ENCODE measurements at places on chromosomes 4 and X. TPM values are rescaled to one million over a fixed set of nuclear protein-coding genes. Genes with fewer than 3 reads are reported as not detected.

DNA sequence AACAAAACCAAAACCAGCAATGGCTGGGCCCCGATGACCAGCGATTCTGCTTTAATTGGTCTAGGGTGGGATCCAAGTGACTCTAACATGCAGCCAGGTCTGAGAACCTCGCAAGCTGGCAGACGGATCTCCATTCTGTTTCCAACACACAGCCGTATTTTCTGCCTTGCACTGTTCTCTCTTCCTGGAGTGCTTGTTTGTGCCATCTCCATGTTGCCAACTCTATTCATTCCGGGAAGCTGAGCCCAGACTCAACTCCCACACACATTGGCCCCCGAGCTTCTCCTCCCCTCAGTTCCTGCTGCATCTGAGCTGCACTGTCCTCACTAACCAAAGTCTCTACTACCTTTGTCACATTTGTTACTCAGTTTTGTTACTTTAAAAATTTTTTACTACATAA lies 35.6 kb downstream of the GEMIN8 start:
- no peak for DNase-seq

The RHOXF2B gene
- polyA plus RNA-seq: not detected

The ZDHHC15 gene
- polyA plus RNA-seq: 6.3 TPM

GRCh38 chr4:171433674-171434073 lies 379.5 kb upstream of the GALNTL6 start:
- DNase-seq: no peak

DNA sequence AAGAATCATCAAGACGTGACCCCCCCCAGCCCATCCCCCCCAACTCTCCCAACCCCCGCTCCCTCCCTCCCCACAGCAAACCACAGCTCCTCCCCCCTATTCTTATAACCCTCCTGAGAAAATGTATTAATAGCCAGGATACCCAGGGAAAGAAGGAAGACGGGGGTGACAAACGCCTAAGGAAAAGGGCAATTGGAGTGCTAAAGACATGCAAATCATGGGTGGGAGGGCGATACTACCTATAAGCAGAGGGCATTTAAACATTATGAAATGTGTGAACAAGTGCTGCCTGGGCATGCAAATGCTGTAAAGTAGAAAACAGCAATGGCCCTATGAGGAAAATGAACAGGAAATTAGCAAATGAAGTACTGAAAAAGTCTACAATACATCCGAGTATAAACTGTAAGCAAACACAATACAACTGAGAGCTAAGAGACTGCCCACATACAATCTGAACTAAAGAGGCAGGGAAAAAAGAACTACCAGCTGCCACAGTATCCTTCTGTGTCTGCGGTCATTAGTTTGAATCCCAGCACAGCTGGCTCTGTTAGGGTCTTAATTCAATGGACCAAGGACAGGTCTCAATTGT lies 2.4 kb downstream of the CXXC4 start:
- DNase-seq: no peak

DNA sequence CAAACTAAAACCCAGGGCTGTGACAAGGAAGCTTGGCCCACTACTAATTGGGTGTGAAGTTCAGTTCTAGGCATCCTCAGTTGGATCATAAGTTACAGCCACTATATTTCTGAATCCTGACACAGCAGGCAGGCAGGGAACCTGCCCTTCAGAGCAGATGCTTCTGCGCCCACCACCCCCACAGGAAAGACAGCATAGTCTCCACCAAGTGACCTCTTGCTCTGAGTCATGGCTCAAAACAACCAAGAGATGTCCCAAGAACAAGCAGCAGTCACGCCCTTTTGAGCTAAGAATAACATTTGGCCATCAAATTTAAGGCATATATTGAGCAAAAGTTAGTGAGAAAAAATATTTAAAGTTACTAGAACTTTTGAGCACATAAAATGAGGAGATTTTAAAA lies 170.7 kb upstream of the SMARCAD1 start:
- no peak for DNase-seq

- DNase-seq: no peak
Measured at GRCh38 chr4:183838987-183839712, 66.0 kb upstream of the STOX2 start.

GRCh38 chr4:175934506-175934905 lies 122.4 kb upstream of the GPM6A start:
- no peak for DNase-seq

- DNase-seq: no peak
Measured at GRCh38 chr4:120232050-120232449, 165.4 kb upstream of the MAD2L1 start.

The PPARGC1A gene
- 28.8 TPM for polyA plus RNA-seq

The CSAG3 gene
- polyA plus RNA-seq: not detected

The GSX2 gene
- polyA plus RNA-seq: not detected

- DNase-seq: no peak
Measured at GRCh38 chr4:88526221-88526815, 2.7 kb upstream of the PYURF start.

DNA sequence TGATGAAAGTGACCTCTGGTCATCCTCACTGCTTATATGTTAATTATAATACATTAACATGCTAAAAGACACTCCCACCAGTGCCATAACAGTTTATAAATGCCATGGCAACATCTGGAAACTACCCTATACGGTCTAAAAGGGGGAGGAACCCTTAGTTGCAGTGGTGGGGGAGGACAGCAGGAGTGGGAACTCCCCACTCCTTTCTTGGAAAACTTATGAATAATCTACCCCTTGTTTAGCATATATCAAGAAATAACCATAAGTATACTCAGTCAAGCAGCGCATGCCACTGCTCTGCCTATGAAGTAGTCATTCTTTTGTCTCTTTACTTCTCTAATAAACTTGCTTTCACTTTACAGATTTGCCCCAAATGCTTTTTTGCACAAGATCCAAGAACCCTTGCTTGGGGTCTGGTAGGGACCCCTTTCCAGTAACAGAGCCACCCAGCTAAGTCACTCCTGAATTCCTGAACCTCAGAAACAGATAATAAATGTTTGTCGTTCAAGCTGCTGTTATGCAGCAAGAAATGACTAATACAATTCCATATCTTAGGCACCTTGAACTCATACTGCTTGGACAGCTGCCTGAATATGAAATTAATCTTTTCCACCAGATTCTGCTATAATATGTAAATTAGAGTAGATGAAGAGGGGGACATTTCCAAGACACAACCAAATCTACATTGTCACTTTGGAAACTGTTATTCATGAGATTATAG lies 14.4 kb upstream of the REPS2 start:
- DNase-seq: no peak

GRCh38 chr4:89868999-89869589 lies 25.6 kb upstream of the MMRN1 start:
- no peak for DNase-seq

DNA sequence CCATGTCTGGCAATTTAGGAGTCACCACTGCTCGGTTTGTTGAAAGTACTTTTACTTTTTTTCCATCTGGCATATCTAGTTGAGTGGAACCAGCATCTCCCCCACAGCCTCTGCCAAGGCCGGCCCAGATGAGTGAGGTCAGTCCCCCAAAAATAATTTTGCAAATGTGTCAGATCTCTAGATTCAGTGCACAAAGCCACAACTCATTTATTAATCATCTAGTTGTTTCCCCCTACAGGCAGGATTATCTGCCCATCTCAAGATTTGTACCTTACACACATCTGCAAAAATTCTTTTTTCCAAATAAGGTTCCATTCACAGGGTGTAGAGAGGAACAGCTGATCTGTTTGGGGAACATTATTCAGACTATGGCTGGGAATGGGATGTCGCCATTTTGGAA lies 174.0 kb upstream of the MXRA5 start:
- DNase-seq: no peak

DNA sequence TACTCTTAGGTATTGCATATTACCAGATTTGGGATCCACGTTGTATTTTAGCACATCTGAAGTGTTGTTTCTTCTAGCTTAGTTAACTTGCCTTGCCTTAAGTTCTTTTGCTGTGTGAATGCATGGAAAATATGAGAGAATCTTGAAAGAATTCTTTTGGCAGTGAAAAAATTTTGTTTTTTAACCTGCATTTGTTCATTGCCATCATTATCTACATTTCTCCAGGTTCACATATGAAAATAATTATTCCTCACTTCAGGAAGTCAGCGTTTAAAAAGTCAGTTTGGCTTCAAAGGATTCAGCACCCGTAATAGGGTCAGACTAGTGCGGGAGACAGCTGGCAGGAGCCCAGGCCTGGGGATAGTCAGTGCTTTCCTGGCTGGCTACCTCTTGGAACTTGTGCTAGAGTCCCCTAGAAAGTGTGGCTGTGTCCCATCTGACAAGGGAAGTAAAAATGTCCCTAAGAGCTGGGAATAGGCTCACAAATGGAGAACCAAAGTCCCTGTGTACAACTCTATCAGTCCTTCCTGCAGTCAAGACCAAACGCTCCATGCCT lies 251.9 kb upstream of the KLF3 start:
- no peak for DNase-seq

- no peak for DNase-seq
Measured at GRCh38 chr4:133268205-133268604, 119.1 kb downstream of the PCDH10 start.

The IRAK1 gene
- polyA plus RNA-seq: 47.8 TPM

The MPC1L gene
- polyA plus RNA-seq: not detected

DNA sequence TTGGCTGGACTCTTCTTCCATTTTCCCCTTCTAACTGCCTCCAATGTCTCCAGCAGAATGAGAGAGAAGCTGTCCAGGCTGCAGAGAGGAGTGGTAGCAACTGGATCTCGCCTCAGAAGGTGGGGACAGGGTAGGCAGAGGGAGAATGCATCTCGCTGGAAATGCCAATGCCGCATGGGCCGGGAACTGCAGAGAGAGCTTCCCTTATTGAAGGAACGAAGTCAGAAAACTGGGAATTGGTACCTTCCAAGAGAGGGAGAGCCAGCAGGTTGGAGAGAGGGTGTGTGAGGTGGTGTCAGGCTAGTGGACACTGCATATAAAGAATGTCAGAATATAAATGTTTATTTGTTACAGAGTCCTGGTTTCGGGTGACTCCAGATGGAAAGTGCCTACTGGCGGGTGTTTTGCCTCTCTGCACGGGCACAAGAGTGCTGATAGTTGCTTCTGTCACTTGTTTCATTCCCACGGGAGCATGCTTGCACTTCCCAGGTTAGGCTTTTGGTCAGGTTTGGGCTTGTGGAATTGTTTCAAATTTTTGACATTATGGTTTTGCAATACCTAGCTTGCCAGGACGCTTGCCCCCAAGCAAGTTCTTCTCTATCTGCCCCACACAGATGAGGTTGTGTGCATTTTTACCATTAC lies 156.8 kb upstream of the STS start:
- no peak for DNase-seq

The C4orf36 gene
- polyA plus RNA-seq: 2.6 TPM

DNA sequence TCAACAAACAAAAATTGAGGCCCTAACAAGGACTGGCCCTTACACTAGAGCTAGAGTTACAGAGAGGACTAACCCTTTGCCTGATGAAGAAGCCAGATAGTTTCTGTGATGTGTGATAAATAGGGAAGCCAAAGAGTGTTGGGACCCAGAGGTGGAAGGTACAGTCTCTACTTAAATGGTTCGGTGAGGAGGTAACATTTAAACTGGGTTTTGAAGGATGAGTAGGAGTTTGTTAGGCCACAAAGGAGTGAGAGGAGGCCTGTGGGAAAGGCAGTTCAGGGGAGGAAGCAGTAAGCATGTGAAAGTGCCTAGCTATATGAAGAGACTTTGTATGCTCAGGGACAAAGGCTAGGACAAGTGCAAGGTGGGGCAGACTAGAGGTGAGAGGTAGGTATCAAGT lies 23.8 kb upstream of the LIMCH1 start:
- no peak for DNase-seq

The KCND1 gene
- polyA plus RNA-seq: 2.1 TPM

The MAGEA6 gene
- not detected for polyA plus RNA-seq

The DOCK11 gene
- polyA plus RNA-seq: 19.9 TPM

GRCh38 chr4:101475246-101475645 lies 127.9 kb upstream of the PPP3CA start:
- no peak for DNase-seq

GRCh38 chr4:181581983-181582382 lies 661.2 kb upstream of the TENM3 start:
- no peak for DNase-seq

DNA sequence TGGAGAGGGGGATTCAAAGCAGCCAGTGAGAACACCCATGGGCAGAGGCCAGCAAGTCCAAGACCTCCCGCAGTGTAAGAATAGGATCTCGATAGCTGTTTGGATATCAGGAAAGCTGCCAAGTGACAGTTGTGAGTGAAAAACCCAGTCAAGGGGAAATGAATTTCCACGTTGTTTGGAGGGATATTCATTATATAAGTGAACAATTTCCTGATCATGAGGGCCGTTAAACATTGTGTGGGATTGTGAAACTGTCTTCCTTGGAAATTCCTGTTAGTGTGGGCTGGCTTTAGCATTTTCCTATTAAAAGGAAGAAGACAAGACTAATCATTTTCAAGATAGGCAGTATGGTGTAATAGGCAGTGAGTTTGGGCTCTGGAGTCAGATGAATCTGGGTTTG lies 15.0 kb downstream of the CLDN2 start:
- DNase-seq: no peak

The UGT8 gene
- polyA plus RNA-seq: 67.8 TPM

- no peak for DNase-seq
Measured at GRCh38 chrX:148871422-148872160, 371.2 kb downstream of the AFF2 start.

DNA sequence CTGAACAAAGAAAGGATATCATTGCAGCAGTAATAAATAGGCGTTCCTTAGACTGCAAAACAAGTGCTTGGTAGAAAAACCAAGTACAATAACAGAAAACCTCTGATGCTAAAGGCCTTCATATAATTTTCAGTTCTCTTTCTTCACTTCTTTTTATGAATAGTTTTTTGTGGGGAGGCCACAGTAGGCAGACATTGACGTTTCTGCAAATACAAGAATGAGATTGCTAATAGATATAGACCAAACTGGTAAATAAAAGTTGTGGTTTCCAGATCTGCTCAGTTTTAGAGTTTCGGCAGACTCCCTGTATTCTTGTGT lies 57.0 kb upstream of the RAP1GDS1 start:
- DNase-seq: no peak
